ENCODE measurements at places on chromosomes 2 and 18. TPM values are rescaled to one million over a fixed set of nuclear protein-coding genes. Genes with fewer than 3 reads are reported as not detected.

KCNG2 gene
- 2.2 TPM for total RNA-seq

RESP18 gene
- not detected for total RNA-seq

REG3A gene
- not detected for total RNA-seq

MAL gene
- total RNA-seq = not detected

ABHD3 gene
- 13.2 TPM for total RNA-seq

B3GNT7 gene
- 0.09 TPM for total RNA-seq
